ENCODE measurements at places on chromosomes 1 and 21.

DNA sequence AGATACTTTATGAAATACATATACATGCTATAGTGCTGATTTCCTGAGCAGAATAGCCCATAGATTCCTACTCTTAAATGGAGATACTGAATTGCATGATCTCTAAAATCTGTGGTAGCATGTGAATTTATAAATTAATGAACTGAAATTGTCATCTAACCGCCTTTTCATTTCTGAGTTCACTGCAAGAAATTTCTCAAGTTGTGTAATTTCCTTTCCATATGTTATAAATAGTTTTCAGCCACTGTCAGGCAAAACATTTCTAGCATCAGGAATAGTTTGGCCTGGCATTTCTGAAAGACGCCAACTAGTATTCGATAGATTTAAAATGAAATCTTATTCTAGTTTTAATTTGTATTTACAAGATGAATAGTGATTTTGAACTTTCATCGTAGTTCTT lies 310.1 kb downstream of the USH2A start:
- no peak for DNase-seq

GRCh38 chr1:66253330-66253921 lies 280.5 kb upstream of the SGIP1 start:
- DNase-seq, result no peak

- DNase-seq, result no peak
Measured at GRCh38 chr1:161091093-161091492, 1.7 kb upstream of the NECTIN4 start.

- no peak for DNase-seq
Measured at GRCh38 chr21:28196981-28197380, 795.7 kb downstream of the LTN1 start.

- DNase-seq, result no peak
Measured at GRCh38 chr1:189628857-189629256, 848.8 kb downstream of the BRINP3 start.

DNA sequence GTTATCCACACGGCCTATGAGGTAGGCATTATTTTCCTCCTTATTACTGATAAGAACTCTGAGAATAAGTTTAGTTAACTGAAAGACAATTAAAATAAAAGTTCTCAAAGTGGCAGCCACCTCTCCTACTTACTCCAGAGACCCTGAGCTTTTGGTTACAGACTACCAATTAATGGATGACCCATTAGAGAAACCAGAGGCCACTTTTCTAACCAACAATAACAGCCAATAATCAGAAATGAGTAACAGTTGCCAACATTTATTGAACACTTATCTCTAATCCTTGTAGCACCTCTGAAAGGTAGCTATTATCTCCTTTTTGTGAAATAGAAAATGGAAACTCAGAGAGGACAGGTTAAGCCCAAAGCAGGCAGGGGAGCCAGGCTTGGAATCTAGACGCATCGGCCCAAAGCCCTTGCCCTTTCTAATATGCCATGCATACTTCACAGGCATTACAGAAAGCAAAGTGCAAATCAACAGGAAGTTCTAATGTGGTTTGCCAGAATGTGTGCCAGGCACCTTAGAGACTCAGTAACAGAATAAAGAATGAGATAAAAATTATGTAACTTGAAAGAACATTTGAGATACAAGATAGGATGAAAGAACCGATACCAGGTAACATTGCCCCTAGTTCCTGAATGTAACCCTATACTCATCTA lies 50.0 kb downstream of the BEND5 start:
- no peak for DNase-seq

GRCh38 chr1:56424744-56425493 lies 154.4 kb downstream of the PLPP3 start:
- DNase-seq, result no peak

- DNase-seq, result no peak
Measured at GRCh38 chr1:8249838-8250237, 68.1 kb upstream of the SLC45A1 start.

GRCh38 chr1:172977296-172978017 lies 73.3 kb downstream of the TNFSF18 start:
- DNase-seq, result no peak

Data from GOT3 (cell line).